ENCODE measurements at places on chromosomes 11 and 22.

DNA sequence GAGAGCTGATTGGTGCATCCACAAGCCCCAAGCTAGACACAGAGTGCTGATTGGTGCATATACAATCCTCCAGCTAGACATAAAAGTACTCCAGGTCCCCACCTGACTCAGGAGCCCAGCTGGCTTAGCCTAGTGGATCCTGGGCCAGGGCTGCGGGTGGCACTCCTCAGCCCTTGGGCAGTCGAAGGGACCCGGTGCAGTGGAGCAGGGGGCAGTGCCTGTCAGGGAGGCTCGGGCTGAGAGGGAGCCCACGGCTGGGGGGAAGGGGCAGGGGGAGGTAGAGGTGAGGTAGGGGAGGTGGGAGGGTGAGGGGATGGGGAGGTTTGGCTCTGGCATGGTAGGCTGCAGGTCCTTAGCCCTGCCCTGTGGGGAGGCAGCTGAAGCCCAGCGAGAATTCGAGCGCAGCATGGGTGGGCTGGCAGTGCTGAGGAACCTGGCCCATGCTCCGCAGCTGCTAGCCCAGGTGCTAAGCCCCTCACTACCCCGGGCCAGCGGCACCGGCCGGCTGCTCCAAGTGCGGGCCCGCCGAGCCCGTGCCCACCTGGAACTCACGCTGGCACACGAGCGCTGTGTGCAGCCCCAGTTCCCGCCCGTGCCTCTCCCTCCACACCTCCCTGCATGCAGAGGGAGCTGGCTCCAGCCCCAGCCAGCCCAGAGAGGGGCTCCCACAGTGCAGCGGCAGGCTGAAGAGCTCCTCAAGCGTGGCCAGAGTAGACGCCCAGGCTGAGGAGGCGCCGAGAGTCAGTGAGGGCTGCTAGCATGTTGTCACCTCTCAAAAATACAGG lies 742.8 kb downstream of the FAM181B start:
- DNase-seq = no peak

- no peak for DNase-seq
These were observed 33.8 kb upstream of the OR9G4 start for GRCh38 chr11:56782167-56782847.

DNA sequence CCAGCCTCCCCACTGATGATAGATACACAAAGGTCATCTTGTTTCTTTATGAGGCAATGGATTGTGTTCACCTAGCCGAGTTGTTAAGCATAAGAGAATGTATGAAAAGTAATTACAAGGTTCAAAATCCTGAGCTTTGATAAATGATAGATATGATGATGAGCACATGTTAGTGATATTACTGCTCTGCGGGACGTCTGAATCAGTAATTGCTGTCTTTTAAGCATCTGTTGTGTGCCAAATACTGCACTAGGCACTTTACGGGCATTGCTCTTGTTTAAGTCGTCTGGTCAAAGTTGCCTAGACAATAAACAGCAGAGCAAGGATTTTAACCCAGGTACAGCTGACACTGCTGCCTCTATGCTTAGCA lies 559 bp upstream of the RNF141 start:
- no peak for DNase-seq

- no peak for DNase-seq
These were observed 119.3 kb downstream of the TEAD1 start for GRCh38 chr11:12793506-12793905.

DNA sequence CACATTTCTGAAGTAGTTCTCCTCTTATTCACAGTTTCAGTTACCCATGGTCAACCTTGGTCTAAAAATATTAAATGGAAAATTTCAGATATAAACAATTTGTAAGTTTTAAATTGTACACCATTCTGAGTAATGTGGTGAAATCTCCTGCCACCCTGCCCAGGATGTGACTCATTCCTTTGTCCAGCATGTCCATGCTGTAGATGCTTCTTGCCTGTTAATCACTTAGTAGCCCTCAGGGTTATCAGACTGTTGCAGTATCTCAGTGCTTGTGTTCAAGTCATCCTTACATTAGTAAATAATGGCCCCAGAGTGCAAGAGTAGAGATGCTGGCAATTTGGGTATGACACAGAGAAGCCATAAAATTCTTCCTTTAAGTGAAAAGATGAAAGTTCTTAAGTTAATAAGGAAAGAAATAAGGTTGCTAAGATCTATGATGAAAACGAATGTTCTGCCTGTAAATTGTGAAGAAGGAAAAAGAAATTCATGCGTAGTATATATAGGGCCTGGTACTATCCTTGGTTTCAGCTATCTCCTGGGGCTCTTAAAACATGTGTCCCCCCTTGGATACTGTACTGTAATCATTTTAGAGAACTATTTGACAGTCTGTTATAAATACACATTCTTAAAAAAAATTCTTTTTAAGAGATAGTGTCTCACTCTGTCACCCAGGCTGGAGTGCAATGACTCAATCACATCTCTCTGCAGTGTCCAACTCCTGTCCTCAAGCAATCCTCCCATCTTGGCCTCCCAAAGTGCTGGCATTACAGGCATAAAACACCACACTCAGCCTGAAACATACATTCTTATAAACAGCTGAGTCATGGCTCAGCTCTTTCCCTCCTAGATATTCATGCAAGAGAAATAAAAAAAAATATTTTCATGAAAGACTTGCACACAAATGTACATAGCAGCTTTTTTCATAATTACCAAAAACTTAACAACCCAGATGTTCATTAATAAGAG lies 31.3 kb downstream of the MTNR1B start:
- DNase-seq = no peak

GRCh38 chr11:32440916-32441315 lies 5.6 kb upstream of the WT1 start:
- DNase-seq = no peak

GRCh38 chr11:91707652-91708482 lies 516.8 kb upstream of the FAT3 start:
- DNase-seq = no peak

Measured in stimulated activated CD8-positive, alpha-beta memory T cell treated with anti-CD3 and anti-CD28 coated beads, Interleukin-2, amount 100 ng/mL, for 48 hours (primary cell).